ELF-1 (cell line): ENCODE measurements at places on chromosomes 1 and 21.

- DNase-seq: no peak
Measured at GRCh38 chr1:152190589-152190988, 31.6 kb upstream of the RPTN start.

GRCh38 chr1:156128654-156129597 lies 14.4 kb downstream of the LMNA start:
- DNase-seq: peak; percentile 28

DNA sequence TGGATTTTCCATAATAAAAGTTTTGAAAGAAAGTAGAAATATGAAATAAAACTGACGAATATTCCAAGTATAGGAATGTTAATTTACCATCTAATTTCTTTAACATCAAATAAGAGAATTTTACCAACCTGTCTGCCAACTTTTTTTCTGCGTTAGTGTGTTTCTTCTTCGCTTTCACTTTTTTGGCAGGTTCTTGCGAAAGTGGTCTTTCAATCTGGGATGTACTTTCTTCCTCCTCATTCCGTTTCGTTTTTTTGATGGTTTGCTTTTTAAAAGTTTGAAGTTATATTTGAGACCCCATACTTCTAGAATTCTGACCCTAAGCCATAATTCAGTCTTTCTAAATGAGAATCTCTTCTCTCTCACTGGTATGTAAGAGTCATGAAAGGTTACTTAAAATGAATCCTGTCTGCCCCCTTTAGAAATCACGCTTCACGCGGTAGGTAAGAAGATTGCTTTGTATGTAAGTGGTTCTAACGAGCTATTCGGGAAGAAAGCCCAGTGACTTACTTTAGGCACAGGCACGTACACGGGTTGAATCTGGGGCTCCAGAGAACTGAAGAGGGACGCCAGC lies 580 bp downstream of the RBM34 start:
- no peak for DNase-seq

- no peak for DNase-seq
Measured at GRCh38 chr1:21295002-21295401, 4.7 kb upstream of the ECE1 start.

- no peak for DNase-seq
Measured at GRCh38 chr1:32073299-32074229, 825 bp downstream of the TMEM39B start.

DNA sequence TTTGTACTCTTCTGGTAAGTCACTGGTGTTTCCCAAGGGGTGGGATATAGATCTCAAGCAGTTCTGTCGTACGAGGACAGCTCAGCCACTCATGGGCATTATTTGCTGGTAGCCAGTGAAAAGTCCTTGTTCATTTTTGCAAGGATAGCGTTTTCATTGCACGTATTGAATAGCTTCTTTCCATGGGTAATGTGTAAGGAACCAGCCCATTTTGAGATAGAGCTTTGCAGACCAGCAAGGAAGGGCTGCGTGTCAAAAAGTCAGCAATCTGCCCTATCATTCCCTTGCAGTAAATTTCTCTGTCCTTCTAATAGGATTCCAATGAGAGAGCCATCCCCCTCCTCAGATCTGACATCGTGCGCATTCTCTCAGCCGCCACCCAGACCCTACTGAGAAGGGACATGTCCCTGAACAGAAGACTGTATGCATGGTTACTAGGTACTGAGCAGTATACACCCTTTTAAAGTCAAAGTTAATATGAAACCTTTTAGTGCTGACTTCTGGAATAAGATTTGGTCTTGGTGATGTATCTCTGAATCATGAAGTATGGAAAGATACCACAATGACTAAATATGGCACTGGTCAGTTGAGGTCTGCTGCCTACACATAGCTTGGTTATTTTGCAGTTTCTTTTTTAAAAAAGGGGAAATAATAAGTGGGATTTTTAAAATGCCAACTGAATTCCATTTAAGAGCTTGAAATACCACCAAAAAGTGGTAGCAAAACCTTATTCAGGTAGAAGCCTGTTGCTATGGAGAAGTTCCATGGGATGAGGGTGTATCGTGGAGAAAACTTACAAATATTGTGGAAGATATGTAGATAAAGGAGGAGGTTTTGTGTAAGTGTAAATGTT lies 55.3 kb downstream of the DOP1B start:
- DNase-seq: no peak

GRCh38 chr1:243291292-243291691 lies 35.5 kb downstream of the SDCCAG8 start:
- DNase-seq: no peak

DNA sequence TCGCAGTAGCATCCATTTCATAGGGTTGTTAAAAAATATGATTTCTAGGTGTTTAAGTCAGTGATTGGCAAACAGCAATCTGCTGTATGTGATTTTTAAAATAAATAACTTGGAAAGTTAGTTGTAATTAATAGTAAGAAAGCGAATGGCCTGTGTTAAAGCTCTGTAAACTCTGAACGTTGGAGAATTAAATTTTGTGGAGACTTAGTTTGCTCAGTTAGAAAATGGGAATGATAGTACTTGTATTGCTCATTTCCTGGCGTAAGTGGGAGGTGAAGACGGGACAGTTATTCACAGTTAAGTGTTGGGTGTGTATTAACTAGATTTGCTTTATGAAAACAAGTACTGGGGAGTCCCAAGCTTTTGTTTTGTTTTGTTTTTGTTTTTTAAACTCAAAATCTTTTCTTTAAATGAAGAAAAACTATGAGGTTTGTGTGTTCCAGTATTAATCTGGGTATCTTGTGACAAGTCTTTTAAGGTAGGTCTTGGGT lies 995 bp downstream of the CACYBP start:
- peak; percentile 5 for DNase-seq

DNA sequence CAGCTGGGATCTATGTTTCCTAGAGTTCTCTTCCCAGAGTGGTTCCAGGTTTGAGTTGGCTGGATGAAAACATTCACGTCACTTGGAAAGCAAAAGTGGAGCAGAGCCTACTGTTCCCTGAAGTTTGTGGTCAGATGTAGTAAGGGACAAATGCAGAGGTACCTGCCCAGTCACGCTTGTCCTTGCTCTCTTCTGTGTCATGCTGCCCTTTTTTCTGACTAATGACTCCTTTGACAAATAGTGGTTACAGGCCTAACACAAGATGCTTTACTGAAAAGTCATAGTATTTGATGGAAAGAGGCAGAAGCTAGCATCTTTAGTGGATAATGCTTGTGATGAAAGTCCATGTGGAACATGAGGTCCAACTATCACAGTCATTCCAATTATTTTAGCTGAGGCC lies 881.4 kb upstream of the B3GALT2 start:
- no peak for DNase-seq

DNA sequence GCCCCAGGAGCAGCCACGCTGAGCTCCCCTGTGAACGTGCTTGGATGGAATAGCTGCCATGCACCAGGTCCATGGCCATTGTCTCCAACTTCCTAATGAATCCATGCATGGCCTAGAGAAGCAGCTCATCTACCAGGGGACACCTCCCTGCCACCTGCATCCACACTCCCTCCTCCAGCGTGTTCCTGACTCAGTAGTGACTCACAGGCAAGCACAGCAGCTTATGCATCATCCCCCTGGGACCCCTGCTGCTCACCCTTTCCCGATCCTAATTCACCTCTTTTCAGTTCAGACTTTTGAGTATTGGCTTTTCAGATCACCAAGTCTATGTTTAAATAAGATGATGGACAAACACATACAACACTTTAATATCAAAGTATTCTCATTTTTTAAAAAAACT lies 39.9 kb upstream of the TADA1 start:
- DNase-seq: no peak

DNA sequence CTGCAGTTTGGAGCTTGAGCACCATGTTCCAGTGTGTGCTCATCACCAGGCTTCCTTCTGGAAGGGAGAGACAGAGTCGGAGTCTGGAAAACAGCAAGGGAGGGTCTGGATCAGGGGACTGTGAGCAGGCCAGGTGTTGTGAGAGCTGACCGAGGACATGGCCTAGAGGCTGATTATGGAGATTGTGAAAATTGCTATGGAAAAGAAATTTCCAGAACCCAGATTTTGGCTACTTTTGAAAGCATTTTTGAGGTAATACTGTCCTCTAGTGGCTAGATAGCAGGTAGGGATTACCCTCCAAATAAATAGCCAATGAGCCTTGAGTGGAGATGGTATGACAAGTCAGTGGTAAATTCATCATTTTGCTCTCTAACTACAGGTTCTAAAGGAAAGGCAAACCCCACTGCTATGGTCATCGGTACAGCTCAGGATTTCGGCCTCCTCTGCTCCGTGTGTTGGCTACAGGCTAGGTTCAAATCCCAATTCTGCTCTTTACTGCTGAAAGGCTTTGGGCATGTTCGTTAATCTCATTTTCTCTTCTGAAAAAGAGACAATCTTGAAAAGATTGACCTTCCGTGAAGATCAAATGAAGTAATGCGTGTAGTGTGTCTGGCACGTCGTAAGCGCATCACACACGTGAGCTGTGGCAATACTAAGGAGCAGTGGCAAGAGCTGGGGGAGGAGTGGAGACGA lies 1.0 kb upstream of the HAO2 start:
- DNase-seq: peak; percentile 46

GRCh38 chr1:227766015-227766634 lies 30.9 kb downstream of the SNAP47 start:
- DNase-seq: no peak

DNA sequence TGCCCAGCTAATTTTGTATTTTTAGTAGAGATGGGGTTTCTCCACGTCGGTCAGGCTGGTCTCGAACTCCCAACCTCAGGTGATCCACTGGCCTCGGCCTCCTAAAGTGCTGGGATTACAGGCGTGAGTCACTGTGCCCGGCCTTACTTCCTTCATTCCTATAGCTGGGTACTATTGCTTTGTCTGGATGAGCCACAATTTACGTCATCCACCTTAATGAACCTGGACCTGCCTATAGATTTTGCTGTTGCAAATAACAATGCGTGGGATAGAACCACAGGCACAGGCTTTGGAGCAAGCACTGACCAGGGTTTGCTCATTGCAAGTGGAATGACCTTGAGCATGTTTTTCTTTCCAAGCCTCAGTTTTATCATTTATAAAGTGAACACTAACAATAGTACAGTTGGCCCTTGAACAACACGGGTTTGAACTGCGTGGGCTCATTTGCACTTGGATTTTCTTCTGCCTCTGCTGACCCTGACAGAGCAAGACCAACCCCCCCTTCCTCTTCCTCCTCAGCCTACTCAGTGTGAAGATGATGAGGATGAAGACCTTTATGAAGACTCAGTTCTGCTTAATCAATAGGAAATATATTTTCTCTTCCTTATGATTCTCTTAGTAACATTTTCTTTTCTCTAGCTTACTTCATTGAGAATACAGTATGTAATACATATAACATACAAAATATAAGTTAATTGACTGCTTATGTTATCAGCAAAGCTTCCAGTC lies 33.3 kb upstream of the BECN2 start:
- DNase-seq: no peak

- no peak for DNase-seq
Measured at GRCh38 chr1:191582169-191582568, 576.1 kb upstream of the RGS18 start.

GRCh38 chr21:39029086-39029755 lies 154.0 kb downstream of the PSMG1 start:
- peak; percentile 43 for DNase-seq

GRCh38 chr1:145980457-145980994 lies 15.9 kb downstream of the TXNIP start:
- DNase-seq: no peak

- no peak for DNase-seq
Measured at GRCh38 chr1:29630756-29631155, 394.4 kb downstream of the PTPRU start.

- DNase-seq: no peak
Measured at GRCh38 chr1:22849770-22850169, 122.9 kb downstream of the LACTBL1 start.

GRCh38 chr21:36624105-36624504 lies 74.8 kb upstream of the SIM2 start:
- no peak for DNase-seq

DNA sequence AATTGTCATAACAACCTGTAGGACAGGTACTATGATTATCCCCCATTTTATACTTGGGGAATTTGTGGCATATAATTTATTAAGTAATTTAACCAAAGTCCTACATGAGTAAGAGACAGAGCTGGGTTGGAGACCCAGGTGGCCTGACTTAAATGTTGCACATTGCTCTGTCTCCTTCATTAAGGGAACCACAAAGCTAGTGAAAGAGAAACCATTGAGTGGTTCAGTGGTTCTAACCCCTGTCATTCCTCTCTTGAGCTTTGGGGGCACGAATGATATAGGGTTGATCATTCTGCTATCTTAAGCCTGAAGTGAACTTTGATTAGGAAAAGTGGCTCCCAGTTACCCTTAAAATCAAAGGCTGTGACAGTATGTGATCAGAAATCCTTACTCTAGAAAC lies 5.3 kb upstream of the MAP3K7CL start:
- no peak for DNase-seq

GRCh38 chr1:198830412-198830811 lies 191.6 kb downstream of the PTPRC start:
- DNase-seq: no peak

- peak; percentile 30 for DNase-seq
Measured at GRCh38 chr1:111833334-111833733, 77.6 kb downstream of the DDX20 start.

DNA sequence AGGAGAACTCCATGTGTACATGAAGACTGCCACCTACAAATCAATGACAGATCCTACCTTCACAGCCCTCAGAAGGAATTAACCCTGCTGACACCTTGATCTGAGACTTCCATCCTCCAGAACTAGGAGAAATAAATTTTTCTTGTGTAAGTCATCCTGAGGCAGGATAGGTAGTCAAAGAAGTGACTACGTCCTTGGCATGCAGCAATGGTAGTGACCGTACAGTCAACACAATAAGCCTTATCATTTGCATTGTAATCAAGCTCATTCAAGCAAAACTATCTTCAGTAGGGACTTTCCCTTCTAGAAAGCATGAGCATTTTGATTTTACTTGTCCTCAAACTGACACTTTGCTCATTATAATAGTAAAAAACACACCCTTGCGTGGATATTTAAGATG lies 64.0 kb upstream of the KCNK1 start:
- DNase-seq: no peak

DNA sequence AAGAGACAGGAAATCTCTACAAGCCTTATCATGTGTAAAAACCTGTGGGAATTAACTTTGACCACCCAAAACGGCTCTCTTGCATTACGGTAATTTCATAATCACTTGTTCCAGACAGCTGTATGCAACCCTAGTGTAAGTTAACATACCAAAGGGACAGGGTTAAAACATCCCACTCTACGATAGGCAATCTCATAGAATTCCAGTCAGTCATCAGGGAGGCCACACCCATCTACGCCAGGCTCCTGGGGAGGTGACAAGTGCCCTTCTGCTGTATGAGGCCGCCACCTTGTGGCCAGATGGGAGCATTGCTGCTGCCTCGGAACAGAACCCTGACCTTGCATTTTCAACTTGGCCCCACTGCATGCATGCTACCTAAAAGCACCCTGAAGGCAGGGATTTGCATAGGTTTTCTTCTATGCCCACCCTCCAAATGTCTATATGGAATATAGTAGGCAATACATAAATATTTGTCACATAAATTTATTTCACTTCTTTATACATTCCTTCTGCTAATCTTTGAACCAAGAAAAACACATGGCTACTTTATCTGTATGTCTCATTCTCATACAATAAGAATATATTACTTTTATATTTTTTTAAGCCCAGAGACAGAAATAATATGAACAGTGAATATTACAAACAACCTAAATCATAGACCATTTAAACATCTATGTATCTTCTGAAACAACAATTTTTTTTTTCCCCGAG lies 12.6 kb downstream of the HSF2BP start:
- peak; percentile 94 for DNase-seq
